ENCODE measurements at places on chromosomes 4 and X. TPM values are rescaled to one million over a fixed set of nuclear protein-coding genes. Genes with fewer than 3 reads are reported as not detected.

- H3K27ac ChIP-seq: no peak overlapping the region
- H3K4me3 ChIP-seq: no peak overlapping the region
- no peak for DNase-seq
- peaks cover 3% of the 10 kb centered on the region for H3K36me3 ChIP-seq
Measured at GRCh38 chr4:118953276-118953675, 64.6 kb downstream of the SYNPO2 start.

DNA sequence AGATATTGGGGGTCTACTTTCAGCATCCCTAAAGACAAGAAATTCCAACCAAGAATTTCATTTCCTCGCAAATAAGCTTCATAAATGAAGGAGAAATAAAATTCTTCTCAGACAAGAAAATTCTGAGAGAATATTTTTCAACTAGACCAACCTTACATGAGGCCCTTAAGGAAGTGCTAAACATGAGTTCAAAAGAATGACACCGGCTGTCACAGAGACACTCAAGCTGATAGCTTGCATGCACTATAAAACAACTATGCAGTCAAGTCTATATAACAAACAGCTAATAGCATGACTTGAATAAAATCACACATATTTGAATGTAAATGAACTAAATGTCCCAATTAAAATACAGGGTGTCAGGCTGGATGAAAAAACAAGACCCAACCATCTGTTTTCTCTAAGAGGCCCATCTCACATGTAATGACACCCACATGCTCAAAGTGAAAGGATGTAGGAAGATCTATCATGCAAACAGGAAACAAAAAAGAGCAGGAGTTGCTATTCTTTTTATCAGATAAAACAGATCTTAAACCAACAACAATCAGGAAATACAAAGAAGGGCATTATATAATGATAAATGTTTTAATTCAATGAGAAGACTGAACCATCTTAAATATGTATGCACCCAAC, 27.2 kb downstream of the FAAH2 start:
- H3K4me1 ChIP-seq: no peaks in the 10 kb centered on the region
- H3K36me3 ChIP-seq: peaks cover 10% of the 10 kb centered on the region
- H3K4me3 ChIP-seq: no peak overlapping the region
- DNase-seq: no peak
- no peaks in the 10 kb centered on the region for H3K27me3 ChIP-seq
- no peak overlapping the region for H3K27ac ChIP-seq

GRCh38 chrX:81120258-81120935, 81.3 kb downstream of the HMGN5 start:
- peaks cover 22% of the 10 kb centered on the region for H3K27me3 ChIP-seq
- H3K4me3 ChIP-seq: peak overlapping the region; percentile 97
- H3K36me3 ChIP-seq: no peaks in the 10 kb centered on the region
- peak overlapping the region; percentile 85 for H3K27ac ChIP-seq
- H3K4me1 ChIP-seq: no peaks in the 10 kb centered on the region
- no peak for DNase-seq

ANKRD37 gene
- 3.6 TPM for total RNA-seq
